ENCODE measurements at places on chromosomes 7 and 10.
A peak's percentile ranks its signal among the peaks of the same experiment; 100 is the strongest.

DNA sequence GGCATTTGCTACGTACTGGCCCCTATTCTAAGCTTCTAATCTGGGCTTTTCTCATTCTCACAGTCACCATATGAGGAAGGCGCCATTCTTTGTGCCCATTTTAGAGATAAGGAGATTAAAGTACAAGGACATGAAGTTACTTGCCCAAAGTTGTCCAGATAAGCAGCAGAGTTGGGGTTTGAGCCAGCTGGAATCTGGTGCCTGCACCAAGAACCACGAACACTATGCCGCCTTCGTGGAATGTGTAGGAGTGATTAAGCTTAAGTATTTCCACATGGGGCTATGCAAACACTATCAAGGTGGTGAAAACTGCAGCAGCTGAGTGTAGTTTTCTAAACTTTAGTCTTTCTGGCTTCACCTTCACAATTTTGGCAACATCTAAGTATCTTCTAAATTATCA is 342.7 kb upstream of the ETV1 start:
- DNase-seq = no peak

DNA sequence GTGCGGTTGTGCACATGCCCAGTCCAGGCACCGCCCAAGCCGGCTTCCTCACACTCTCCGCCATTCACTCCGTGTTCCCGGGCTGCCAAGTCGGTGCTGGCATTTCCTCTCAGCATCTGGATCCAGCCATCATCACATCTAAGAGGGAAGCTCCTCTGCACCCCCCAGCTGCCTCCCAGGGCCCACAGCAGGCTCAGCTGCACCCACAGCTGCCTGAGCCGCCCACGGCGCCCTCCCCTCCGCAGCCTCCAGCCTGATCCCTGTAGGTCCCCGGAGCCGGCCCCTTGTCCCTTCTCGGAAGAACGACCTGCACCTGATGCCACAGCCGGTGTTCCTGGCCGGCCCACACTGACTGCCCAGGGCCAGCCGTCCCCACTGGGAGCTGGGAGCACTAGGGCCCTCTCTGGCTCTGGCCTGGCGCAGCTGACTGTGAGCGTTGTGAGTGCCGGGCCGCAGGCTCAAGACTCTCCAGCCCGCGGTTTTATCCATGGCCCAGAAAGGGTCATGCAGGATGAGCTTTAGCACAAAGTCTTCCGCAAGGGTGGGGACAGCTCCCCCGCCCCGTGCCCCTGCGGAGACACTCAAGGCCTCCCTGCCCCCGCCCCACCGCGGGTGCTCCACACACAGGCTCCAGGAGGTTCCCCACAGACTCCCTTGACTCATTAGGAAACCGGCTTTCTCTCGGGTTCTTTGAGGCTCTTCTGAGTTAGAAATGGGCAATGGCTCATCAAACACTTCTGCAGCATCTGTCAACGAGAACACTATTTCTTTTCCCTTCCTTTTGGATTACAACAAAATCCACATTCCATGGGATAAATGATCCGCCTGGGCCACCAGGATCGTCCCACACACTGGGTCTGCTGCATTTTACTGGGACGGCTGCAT is 31.2 kb downstream of the CFAP46 start:
- DNase-seq = no peak

DNA sequence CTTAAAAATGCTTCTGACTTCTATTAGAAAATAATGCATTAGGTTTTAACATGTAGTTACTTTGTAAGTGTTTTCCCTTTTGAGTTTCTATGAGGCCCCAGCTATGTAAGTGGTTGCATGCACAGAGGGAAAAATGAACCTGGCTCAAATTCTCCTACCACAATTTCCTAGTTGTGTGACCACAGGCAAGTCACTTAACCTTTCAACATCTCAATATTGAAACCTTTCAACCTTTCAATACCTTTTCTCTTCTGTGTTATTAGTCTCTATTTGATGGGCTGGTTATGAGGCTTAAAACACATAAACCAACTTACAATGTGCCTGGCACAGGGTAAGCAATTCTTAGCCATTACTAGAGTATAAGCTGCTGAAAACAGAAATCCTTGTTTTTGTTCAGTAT is 203.0 kb downstream of the KCND2 start:
- DNase-seq = no peak

DNA sequence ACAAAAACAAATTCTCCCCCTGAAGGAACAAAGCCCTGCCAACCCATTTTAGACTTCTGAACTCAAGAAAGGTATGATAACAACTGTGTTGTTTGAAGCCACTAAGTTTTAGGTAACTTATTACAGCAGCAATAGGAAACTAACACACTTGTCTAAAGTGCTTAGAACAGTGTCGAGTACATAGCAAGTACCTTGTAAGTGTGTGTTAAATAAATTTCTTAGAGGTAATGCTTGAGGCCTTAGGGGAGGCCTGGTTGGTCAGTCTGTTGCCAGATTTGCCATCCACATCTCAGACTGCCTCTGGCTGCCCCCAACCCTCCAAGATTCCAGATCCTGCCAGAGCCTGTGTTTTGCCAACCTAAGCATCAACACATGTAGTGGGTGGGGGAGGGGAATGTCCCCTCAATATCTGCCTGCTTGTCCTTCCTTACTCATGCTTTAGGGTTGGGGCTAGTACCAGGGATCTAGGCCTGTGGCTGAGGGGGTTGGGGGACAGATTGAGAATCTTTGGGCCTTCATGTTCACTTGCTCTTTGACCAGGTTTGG is 27.1 kb upstream of the PAX2 start:
- DNase-seq = no peak

DNA sequence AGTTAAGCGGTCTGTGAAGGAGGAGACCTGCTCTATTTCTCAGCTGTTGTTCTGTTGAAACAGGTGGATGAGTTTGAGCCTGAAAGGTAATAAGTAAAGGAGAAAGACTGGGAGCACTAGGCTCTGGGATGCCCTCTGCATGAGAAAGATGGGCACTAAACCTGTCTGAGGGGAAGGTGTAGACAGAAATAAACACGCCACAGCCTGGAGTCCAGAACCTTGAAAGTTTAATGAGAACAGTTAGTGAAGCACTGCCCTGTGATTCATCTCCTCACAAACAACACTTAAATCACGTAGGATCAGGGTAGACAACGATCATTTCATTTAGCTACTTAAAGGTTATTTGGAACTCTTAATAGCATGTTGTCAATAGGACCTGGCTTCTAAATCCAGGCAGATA is 193.1 kb downstream of the PHTF2 start:
- DNase-seq = no peak

DNA sequence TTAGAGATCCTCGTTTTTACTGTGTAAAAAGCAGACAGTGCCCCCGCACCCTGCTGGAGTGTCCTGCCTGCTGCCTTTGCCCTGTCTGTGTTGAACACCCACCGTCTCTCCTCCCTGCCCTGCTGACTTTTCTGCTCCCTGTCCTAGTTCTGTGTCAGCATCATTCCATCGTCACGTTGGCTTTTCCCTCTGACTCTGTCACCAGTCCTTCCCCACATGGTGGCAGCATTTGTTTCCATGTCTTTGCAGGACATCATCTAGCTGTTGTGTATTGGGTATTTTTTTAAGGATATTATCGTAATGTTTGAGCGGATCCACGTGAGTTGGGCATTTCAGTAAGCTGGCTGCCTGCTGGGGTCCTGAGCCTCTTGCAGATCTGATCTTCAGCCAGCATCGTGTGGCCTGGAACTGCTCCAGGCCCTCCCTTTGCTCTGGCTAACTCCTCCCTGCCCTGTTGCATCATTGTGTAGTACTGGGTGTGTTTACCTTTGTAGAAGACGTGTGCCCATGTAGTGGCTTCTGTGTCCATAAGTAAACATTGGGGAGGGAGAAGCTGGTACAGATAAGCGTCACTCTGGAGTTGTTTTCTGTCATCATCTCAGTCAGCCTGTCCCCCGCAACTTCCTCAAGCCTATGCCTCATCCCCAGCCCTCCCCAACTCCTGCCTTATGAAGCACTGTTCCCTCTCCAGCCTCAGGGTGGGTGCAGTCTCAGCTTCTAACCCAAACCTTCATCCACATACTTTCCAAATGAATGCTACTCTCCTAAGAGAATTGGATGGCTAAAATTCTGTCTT is 44.3 kb downstream of the TRRAP start:
- DNase-seq = no peak

- DNase-seq = no peak
Observed at GRCh38 chr7:2545746-2546425, 9.4 kb downstream of the BRAT1 start.

DNA sequence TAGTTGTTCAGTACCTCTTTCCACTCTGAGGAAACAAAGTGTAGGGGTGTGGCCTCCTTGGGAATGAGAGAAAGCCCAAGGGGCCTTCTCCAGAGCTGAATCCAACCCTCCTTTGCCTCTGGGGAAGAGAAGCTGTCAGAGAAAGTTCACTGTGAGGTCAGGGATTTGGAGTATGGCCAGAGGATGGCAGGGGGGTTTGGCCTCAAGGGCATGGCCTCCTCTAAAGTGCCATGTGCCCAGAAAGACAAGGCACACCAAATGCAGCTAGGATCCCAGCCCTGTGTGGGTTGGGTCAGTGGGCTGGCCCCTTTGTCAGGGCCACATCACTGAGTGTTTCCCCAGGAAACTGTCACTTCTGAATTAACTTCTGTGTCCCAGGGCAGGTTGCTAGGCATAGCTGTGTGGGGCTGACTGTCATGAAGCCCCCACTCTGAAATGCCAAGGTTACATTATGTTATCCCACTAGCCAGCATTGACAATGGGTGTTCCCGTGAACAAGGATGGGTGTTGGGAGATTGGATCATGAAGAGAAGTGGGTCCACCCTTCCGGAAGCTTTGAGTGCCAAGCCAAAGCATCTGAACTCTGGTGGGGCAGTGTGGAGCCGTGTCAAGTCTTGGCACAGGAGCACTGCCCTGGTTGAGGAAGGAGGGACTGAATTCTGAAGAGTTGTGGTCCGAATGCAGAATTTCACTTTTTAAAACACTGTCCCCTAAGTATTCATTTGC is 123.3 kb downstream of the ZMIZ1 start:
- no peak for DNase-seq

DNA sequence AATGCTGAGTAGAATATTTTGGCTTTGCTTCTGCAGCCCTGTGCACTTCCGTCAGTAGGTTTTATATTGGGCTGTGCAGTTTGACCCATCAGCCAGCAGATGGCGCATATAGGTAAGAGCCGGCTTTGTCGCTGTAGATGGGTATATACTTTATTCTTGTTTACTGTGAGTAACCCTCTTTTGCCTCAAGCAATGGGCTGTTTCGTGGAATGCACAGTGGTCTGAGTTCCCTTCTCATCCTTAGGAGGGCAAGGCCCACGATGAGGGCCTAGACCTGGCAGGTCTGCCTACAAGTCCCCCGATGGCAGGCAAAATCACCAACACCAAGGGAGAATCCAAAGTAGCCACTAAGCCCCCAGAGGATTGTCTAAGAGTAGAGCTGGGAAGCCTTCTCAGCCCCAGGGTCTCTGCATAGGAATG is 1002.9 kb upstream of the KCND2 start:
- no peak for DNase-seq

GRCh38 chr10:78703593-78703992 is 365.2 kb upstream of the ZMIZ1 start:
- DNase-seq = no peak

- DNase-seq = no peak
Observed at GRCh38 chr10:35822316-35822715, 180.2 kb upstream of the FZD8 start.

- no peak for DNase-seq
Observed at GRCh38 chr7:134364619-134365037, 47.9 kb upstream of the SLC35B4 start.

DNA sequence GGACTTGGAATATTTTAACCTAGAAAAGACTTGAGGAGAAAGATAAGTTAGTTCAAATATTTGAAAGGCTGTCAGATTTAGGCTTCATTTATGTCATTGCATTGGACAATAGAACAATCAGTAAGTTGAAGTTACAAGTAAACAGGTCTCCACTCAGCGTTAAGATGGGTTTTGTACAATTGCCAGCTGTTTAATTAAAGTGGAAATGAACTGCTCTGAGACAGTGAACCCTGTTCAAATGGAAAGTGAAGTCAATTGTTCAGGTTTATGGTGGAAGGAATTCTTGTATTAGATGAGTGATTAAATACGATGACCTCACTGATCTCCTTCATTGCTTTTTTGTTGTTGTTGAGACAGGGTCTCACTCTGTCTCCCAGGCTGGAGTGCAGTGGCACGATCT is 151.7 kb downstream of the PLXDC2 start:
- no peak for DNase-seq

- DNase-seq = no peak
Observed at GRCh38 chr7:131424219-131424822, 96.6 kb downstream of the MKLN1 start.

GRCh38 chr10:113689574-113689973 is 9.9 kb downstream of the CASP7 start:
- DNase-seq = no peak

- no peak for DNase-seq
Observed at GRCh38 chr10:99290306-99290705, 38.9 kb upstream of the CNNM1 start.

DNA sequence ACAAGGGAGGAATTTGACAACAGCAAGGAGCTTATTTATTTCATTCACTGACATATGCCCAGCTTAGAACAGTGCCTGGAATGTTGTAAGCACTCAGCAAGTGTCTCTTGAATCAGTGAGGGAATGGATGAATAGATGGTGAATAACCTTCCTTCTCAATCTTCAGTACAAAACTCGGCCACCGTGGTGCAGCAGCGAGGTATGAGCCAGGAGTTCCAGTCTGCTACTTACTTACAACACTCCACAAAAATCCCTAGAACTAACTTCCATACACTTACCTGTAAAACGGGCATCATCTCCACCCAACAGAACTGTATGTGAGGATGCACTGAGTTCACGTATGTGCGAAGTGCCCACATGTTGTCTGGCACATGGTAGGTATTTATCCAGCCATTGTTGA is 237.4 kb downstream of the WDR11 start:
- no peak for DNase-seq

- no peak for DNase-seq
Observed at GRCh38 chr10:852386-852785, 79.1 kb downstream of the LARP4B start.

- peak; percentile 70 for DNase-seq
Observed at GRCh38 chr10:89516149-89516832, 19.1 kb downstream of the SLC16A12 start.

- no peak for DNase-seq
Observed at GRCh38 chr7:29394321-29394720, 169.3 kb upstream of the PRR15 start.

DNA sequence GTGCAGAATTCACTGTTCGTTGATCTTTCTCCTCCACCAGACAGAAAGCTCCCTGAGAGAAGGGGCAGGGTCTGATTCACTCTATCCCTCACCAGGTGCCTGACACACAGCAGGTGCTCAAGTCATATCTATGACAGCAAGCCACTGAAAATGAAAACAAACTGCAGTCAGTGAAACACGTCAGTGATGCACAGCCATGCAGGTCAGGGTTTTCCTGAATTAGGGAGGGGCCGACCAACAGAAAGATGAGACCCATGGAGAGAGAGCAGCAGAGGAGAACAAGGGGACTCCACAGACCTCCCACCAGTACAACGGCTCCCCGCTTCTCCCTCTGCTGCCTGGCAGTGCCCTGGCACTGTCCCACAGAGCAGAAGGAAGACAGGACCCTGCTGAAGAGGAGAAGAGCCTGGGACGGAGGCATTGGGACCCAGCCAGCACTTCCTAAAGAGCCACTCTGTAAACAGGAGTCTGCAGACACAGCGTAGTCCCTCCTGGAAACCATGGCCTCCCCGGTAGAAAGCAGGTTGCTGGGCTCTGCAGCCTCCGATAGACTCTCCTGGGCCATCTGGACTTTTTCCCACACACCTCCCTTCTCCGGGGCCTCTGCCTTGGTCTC is 50.3 kb downstream of the FAM53B start:
- DNase-seq = no peak

GRCh38 chr7:100394077-100394476 is 20.8 kb downstream of the PILRA start:
- no peak for DNase-seq

Measured in urinary bladder (tissue), 4 donors.